ENCODE measurements at places on chromosomes 13 and 19.

DNA sequence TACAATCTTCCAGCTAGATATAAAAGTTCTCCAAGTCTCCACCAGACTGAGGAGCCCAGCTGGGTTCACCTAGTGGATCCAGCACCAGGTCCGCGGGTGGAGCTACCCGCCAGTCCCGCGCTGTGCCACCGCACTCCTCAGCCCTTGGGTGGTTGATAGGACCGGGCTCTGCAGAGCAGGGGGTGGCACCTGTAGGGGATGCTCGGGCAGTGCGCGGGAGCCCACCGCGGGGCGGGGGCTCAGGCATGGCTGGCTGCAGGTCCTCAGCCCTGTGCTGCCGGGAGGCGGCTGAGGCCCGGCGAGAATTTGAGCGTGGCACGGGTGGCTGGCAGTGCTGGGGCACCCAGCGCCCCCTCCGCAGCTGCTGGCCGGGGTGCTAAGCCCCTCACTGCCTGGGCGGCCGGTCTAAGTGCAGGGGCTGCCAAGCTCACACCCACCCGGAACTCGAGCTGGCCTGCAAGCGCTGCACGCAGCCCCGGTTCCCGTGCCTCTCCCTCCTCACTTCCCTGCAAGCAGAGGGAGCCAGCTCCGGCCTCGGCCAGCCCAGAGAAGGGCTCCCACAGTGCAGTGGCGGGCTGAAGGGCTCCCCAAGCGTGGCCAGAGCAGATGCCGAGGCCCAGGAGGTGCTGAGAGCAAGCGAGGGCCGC lies 542.8 kb upstream of the PCDH9 start:
- no peak for DNase-seq

GRCh38 chr13:111359930-111360329 lies 39.5 kb downstream of the TEX29 start:
- no peak for DNase-seq

DNA sequence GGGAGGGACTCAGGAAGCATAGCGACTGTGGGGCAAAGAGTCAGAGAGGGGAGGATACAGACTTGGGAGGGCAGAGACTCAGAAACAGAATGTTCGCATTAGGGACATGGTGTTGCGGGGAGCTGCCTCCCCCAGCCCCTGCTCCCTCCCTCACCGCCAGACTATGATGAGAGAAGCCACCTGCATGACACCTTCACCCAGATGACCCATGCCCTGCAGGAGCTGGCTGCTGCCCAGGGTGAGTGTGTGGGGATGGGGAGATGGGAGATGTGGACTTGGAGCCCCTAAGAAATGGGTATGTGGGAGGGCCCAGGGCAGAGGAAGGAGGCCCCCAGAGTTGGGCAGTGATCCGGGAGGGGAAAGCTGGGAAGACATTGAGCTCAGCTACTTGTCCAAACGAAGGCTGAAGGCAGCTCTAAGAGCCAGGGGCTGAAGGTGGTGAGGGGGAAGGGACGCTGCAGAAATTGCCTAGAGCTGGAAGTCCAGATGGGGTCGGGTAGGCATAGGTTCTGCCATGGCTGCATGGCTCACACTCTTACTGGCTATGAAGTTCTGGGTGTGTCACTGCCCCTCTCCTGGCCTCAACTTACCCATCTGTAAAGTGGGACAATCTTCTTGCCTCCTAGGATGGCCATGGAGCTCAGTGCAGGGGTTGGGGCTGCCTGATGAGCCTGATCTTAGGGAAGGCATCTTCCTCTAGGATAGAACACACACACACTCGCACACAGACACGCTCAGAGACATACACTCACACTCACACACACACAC lies 1.4 kb downstream of the SPACA6 start:
- DNase-seq = no peak

DNA sequence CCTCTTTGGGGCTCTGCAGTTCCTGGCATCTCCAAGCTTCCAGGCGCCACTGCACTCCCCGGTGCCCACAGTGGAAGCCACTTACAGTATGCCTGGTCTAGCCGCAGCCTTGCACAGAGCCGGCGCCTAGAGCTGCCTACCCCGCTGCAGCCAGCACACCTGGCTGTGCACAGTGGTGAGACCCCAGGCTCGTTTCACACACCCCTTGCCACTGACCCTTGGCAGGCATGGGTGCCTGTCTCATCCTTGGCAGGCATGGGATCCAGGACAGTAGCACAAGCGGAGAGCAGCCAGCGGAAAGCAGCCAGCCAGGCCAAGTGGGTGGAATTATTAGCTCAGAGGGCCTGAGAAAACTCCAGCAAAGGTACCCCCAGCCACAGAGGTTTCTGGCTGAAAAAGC lies 86.0 kb downstream of the SERP2 start:
- DNase-seq = no peak

GRCh38 chr19:38792250-38793111 lies 3.5 kb downstream of the LGALS7B start:
- DNase-seq = peak; percentile 63

GRCh38 chr13:92806215-92806614 lies 420.4 kb upstream of the GPC6 start:
- no peak for DNase-seq

- DNase-seq = no peak
Measured at GRCh38 chr19:43644181-43644580, 4.5 kb upstream of the CADM4 start.

- DNase-seq = no peak
Measured at GRCh38 chr13:25286308-25286968, 850 bp downstream of the MTMR6 start.

DNA sequence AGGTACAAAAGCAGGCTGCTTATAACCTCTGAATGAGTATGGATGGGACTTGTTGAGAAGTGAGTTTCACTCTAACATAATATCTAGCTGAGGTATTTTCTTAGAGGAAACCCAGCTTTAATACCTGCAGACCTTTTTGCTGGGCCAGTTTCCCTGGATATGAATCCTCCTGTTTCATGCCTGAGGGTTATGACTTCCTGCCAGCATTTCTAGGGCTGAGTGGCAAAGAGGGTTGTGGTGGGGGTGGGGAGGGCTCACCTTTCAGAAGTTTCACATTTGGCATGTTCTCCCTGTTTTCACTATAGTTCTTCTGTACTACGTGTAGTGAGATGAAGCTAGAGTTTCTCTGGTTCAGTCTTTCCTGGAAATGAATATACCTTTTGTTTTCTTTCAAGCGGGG lies 73.7 kb downstream of the LACC1 start:
- no peak for DNase-seq

GRCh38 chr13:42041684-42042035 lies 6.8 kb upstream of the DGKH start:
- DNase-seq = peak; percentile 58

DNA sequence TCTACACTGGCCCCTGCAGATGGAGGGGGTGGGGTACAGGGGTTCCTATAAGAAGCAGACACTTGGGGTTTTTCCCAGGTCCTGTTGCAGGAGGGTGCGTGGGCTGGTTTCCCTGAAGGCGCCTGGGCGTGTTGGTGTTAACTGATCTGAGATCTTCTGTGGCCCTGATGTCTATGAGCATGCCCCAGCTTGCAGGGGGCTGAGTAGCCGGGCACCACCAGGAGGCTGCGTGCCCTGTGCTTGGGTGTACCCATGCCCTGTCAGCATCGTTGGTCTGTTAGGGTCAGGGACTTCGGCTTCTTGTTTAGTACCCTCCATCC lies 45.3 kb downstream of the CAPN12 start:
- DNase-seq = no peak

DNA sequence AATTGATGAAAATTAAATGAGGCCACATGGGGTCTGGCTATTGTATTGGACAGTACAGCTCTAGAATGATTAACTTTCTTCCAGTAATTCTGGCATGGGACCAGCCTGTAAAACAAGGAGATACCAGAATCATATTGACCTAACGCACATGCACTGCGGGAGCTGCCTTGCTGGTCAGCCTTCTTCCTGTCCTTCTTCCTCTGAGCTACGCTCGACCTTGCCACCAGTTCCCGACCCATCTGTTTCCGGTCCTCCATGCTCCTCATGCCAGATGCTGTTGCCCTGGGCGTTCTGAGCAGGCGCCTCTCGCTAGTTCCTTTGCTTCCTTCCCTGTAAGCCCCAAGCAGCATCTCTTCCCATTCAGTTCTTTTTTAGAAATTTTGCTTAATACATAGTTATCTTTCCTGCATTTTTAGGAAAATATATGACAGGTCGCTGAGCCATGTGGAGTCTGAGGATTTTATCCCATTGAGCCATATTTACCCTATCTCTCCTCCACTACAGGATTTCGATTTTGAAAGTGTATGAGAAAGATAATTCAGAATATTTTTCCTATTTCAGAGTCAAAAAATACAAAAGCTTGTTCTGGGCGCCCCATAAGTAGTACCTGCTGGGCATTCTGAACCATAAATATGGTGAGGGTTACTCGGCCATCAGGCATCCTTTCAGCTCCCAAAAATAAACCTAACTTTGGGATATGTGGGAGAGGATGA lies 38.6 kb downstream of the TNFRSF19 start:
- DNase-seq = no peak

DNA sequence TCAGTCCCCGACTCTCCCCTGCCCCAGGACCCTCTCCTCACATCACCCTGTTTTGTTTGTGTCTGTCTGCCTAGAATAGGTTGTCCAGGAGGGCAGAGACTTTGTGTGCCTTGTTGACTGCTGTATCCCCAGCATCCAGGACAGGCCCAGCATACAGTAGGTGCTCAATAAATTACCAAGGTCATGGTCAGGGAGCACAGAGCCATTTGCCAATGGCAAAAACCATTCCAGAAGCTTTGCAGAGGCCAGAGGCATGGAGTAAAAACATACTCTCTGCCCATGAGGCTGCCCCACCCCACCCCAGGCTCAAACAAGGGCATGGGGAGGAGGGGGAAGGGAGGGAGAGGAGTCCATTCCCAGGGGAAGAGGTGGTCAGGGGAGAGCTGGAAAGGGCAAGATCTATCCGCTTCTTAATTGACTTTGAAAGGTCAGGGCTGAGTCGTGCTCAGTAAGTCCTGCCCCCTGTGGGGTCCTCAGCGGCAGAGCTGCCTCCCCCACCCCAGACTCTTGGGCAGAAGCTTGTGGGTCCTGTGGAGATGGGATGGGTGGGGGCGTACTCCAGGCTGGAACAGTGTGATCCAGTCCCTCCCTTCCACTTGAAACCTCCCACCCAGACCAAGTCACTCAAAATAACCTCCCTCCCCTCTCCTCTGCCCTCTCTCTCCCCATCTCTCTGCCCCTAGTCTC lies 4.4 kb downstream of the GPR4 start:
- DNase-seq = no peak

DNA sequence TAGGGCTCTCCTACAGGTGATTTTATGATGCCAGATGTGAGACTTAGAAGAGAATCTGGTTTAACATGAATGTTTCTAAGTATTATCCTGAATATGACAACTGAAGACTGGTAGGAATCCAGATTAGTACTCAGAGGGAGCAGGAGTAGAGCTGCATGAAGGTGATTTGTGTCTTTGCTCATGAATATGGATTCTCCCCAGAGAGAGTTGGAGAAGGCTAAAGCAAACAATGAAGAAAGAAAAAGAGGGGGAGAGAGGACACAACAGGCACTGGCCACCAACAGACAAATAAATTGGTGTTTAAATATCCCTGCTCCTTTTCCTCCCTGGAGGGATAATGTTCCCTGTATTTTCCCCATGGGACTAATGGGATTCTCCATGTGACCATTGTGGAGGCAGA lies 427.0 kb upstream of the KLF12 start:
- no peak for DNase-seq

- no peak for DNase-seq
Measured at GRCh38 chr13:86838411-86839120, 832.6 kb upstream of the SLITRK5 start.

GRCh38 chr13:21033856-21034602 lies 27.4 kb downstream of the LATS2 start:
- DNase-seq = no peak

DNA sequence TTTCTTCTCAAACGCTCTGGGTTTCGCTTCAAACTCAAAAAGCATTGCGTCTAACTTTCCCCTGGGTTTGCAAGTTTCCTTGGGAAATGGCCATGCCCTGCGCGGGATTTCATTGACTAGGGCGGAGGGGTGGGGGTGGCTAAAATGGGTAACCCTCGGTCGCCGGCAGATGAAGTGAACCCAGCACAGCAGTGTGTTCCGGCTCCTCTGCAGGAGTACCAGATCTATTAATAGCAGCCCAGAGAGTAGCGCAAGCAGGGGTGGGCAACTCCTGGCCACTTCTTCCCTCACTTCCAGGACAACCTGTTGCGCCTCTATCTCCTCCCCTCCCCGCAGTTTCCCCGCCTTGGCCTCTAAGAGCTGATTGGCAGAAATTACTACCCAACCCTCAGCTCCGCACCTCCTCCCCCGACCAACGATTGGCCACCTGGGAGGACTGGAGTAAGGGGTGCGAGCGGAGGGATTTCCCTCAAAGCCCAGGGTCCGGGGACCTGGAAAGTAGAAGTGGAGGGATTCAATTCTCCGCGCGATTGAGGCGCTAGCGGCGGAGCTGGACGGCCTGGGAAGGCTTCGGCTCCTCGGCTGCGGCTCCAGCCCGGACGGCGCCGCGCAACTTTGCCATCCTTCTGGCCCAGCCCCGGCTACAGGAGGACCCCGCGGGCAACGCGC lies at the start of gene FREM2:
FREM2 (plus strand) TSS at position 501 of the 669 bp plus-strand sequence. CDS start 268 bp downstream, outside the sequence.
- peak; percentile 58 for DNase-seq

GRCh38 chr19:8129061-8129618 lies 20.3 kb downstream of the FBN3 start:
- no peak for DNase-seq

DNA sequence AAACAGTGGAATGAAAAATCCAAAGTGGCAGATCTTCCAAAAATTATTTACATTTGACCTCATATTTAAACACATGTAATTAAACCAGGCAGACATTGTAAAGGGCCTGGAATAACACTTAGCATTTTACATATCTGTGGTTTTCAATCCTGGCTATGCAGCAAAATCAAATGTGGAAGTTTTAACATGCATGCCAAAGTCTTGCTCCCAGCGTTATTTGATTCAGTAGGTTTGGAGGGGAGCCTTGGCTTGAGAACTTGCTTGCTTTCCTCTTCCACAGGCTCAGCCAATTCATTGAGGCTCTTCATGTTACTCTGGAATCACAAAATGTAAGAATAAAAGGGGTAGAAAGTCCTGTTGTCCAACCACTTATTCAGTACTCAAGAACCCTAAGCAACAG lies 42.5 kb upstream of the INTS6 start:
- DNase-seq = no peak

DNA sequence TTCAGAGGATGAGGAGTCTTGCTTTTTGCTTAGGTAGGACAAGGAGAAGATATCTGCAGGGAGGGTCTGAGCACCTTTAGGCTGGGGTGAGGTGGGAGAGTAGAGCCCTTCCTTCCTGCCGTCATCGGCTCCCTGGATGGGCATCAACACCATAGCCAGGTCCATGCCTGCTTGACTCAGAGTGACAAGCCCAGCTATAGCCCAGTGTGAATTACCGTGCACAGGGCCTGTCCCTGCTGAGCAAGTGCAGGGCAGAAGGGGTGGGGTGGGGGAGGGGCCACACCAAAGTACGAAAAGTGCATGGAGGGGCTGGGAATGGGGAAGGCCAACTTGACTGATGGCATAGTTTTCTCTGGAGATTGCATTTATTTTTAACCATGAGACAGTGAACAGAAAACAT lies 30.3 kb upstream of the RNF113B start:
- DNase-seq = no peak

All from right forelimb (tissue), 1 donor.